ENCODE measurements at places on chromosomes 2 and 18.

GRCh38 chr2:120454654-120455385 is 108.9 kb downstream of the INHBB start:
- no peak for DNase-seq

DNA sequence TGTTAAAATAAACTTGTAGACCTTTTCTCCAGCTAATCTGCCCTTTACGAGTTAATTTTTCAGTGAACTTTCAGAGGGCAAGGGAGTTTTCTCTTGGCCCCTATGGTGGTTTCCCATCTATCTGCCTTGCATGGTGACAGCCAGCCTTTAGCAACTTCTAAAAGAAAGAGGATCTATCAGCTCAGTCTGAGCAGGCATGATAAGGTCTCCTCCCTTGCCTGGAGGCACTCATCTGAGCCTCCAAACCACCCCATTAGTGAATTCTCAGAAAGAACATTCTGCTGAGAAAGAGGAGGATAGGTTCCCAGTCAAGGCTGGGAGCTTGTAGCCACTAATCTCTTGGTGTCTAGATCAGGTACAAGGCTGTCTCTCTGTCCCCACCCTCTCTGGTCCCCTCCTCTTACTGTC is 10.7 kb upstream of the GYPC start:
- no peak for DNase-seq

- peak; percentile 9 for DNase-seq
Measured at GRCh38 chr2:103656558-103656957, 894.7 kb downstream of the TMEM182 start.

GRCh38 chr2:209763106-209763505 is 8.5 kb upstream of the UNC80 start:
- no peak for DNase-seq

DNA sequence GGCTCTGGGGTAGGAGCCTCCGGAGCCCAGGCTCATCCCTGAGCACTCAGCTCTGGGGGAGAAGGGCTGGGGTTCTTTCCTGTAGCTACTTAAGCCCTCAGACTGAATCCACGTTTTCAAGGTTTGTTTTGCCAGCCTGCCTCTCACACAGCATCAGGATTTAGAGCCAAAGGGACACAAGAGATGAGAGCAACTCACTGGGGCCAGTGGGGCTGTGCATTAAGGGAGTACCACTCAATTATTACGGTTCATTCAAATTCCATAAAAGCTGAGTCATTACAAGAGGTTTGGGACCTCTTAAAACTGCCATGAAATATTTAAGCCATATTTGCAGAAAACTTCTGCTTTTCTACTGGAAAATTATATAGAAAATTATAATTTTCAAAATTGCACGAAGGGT is 17.1 kb upstream of the SNED1 start:
- DNase-seq: no peak

DNA sequence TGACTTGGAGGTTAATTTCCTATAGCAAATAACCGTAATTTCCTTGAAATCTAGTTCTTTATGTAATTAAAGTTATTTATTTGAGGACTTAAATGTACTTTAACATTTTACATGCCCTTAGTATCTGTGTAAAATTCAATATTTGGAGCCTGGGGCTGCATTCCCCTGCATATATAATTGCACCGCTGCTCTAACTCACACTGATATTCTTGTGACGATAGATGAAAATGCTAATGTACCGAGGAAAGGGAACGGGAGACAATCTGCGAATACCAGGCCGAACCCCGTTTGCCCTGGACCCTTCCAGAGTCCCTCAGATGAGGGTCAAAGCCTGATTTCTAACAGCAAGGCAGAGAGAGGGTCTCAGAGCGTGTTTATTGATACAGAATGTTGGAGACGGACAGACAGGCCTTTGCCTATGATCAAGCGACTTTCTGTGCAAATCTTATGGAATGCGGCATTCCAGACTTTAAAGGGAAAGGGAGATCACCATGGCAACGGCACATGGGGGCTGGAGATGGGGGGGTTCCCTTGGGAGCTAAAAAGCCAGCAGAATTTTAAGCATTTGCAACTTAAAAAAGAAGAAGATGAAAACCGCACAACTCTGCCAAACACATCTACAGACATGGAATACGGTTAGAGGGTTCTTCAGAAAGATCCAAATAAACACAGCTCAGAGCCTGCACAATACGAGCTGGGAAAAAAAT is 57.6 kb upstream of the TWIST2 start:
- DNase-seq: no peak

All from DMS53 (cell line).